ELF-1 (cell line): ENCODE measurements at places on chromosomes 16 and 17.

GRCh38 chr17:78132084-78132676 is 1.6 kb downstream of the TMC8 start:
- peak; percentile 57 for DNase-seq

- peak; percentile 30 for DNase-seq
Observed at GRCh38 chr17:30921544-30922196, at the start of gene ADAP2. Gene ADAP2, plus strand, starts transcription at chr17:30921945. Its CDS starts 70 bp downstream, at chr17:30922015.

GRCh38 chr17:47131761-47132160 is 57.3 kb downstream of the CDC27 start:
- no peak for DNase-seq

- no peak for DNase-seq
Observed at GRCh38 chr17:67136191-67137025, 92.1 kb downstream of the CACNG1 start.

- no peak for DNase-seq
Observed at GRCh38 chr17:67818110-67819002, 6.9 kb upstream of the BPTF start.

GRCh38 chr17:36856222-36856621 is 81.1 kb upstream of the LHX1 start:
- DNase-seq = no peak

- no peak for DNase-seq
Observed at GRCh38 chr16:57787519-57787905, 14.8 kb downstream of the KIFC3 start.

DNA sequence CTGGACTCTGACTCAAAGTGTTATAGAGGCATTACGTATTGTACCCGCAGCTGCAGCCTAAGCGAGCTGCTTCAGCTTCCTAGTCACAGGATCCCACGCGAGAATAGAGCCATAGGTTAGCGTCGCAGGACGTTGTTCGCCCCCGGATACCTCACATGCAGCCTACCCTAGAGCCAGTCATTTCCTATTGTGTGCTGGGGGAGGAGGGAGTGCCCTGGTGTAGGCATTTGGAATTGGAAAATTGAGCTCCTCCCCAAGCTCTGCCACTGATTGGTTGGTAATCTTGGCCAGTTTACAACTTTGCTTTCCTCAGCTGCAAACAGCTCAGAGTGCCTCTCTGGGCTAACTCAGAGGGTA is 530 bp downstream of the NAA60 start:
- DNase-seq = peak; percentile 58

GRCh38 chr17:41052566-41052965 is 2.5 kb downstream of the KRTAP2-2 start:
- no peak for DNase-seq

DNA sequence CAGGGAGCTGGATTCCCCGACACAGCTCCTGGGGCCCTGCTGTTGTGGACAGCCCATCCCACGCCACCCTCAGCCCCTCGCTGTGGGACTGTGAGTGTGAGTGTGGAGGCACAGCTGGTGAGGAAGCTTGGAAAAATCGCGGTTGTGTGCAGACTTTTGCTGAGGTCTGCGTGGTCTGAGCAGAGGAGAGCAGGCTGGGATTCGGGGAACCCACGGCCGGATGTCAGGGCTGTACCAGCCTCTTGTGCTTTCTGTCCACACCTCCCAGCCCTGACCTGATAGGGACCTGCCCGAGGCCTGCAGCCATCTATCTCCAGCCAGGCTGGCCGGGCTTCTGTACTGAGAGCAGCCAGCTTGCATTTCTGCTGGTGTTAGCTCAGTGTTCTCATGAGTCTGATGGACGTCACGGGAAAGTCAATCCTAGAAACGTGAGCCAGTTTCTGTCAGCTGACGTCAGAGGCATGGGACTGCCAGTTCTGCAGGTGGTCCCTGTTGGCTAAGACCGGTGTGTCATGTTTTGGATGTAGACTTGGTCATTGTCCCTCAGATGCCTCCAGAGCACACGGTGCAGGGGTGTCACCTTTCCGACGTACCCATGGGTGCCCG is 72.8 kb upstream of the ZNF750 start:
- DNase-seq = no peak

DNA sequence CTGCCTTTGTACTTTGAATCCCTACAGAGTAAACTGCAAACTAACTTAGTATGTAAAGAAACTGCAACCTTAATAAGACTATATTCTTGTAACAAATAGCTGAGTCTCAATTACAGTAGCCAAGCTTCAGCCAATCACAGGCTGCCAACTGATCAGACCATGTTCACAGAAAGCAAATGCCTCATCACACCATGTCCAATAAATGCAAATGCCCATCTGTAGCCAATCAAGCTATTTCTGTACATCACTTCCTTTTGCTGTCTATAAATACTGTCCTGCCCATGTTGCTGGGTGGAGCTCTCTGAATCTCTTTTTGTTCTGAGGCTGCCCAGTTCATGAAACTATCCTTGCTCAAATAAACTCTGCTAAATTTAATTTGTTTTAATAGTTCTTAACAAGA is 531.7 kb upstream of the TOM1L1 start:
- no peak for DNase-seq

GRCh38 chr17:15456496-15456895 is 10.9 kb downstream of the CDRT4 start:
- DNase-seq = no peak

GRCh38 chr16:8785408-8785807 is 12.0 kb downstream of the TMEM186 start:
- DNase-seq = no peak

DNA sequence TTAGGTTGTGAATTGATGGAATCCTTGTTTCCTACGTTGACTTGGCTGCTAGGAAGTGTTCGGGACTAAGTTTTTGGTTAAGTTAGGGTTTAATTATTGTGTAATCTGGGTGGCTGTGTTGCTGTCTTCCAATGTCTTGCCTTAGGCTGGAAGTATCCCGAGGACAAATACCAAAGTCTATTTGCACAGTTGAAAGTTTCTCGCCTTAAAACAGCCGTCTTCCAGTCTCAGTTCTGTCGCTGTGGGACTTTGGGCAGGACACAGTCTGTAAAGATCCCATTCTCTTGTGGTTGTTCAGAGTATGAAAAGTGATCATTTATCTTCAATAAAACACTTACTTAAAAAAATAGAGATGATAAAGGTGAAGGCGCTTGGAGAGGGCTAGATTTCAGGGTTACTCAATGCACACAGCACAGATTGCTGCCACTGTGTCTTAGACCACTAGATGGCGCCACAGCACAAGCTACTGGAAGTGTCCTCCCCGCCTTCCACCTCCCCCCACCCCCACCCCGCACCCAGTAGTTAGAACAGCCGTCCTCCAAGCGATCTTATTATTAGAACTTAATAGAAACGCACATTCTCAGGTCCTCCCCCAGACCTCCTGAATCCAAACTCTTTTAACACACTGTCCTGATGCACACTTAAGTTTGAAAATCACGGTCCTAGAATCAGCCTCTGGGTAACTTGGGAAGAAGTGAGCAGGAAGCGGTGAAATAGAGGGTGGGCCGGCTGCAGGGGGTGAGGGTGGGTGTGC is 45.8 kb downstream of the AKAP1 start:
- DNase-seq = peak; percentile 80

GRCh38 chr16:9874219-9874618 is 308.0 kb downstream of the GRIN2A start:
- DNase-seq = no peak

- peak; percentile 59 for DNase-seq
Observed at GRCh38 chr16:6684076-6684673, 648.5 kb upstream of the RBFOX1 start.

DNA sequence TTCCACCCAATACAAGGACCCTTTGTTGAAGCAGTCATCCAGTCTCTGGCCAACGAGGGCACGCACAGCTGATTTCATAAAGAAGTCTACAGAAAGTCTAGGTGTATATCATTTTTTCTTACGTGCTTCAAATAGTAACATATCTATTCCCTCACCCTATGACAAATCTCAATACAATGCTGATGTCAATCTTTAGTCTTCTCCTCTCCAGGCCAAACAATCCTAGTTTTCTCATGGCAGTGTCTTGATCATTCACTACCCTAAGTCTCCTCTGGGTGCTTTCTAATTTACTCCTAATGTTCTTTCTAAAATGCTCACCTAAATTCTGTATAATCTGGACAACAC is 92.6 kb downstream of the CACNG1 start:
- no peak for DNase-seq

- DNase-seq = no peak
Observed at GRCh38 chr17:3594976-3595375, 14.2 kb downstream of the TRPV1 start.

DNA sequence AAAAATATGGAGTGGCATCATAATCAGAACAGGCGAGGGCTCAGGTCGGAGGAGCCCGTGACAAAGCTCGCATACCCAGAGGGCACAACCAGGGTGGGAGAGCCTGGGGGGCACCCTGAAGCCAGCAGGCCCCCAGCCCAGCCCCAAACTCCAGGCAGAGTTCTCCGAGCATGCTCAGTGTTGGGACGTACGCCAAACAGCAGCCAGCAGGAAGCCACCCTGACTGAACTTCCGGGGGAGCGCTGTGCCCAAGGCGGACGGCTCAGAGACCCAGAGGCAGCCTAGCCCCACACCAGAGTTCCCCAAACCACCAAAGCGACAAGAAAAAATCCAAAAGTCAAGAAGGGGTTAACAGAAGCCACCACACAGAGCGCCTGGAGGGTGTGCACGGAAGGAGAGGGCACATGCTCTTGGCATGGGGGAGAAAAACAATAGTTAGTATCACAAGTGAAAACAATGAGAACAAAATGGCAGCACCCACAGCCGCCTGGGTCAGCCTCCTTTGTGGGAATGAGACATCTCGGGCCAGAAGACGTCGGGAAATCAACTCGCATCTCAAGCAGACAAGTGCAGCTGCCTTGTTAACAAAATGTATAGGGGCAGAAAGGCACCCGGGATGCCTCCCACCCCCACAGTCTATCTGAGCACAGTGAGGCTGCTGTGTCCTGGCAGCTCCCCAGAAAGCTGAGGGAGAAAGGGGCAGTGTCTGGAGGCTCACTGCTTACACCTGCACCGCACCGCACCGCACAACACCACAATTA is 11.9 kb downstream of the EXOC7 start:
- no peak for DNase-seq

GRCh38 chr16:10992797-10993196 is 48.4 kb downstream of the CLEC16A start:
- DNase-seq = peak; percentile 46

- DNase-seq = no peak
Observed at GRCh38 chr17:75094871-75095399, 7.2 kb downstream of the SLC16A5 start.

DNA sequence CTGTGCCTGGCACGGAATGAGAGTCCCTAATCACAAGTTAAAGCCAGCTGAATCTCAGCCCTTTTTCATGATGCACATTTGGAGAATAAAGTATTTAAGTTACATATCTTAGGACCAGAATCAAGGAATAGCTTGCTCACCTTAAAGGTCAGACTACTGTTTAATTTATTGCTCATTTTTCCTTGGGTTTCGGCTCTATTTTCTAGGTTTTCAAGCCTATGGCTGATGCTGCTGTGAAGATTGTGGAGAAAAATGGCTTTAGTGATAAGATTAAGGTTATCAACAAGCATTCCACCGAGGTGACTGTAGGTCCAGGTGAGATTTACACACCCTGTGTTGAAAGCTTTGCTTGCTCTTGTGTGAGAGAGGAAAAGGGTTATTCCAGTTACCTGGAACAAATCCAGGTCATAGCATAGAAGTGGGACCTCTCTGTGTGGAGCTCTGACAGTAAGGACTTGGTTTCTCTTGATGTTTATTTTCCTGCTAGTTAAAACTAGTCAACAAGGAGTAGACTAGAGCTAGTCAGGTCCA is 18.1 kb downstream of the PRMT7 start:
- DNase-seq = no peak

DNA sequence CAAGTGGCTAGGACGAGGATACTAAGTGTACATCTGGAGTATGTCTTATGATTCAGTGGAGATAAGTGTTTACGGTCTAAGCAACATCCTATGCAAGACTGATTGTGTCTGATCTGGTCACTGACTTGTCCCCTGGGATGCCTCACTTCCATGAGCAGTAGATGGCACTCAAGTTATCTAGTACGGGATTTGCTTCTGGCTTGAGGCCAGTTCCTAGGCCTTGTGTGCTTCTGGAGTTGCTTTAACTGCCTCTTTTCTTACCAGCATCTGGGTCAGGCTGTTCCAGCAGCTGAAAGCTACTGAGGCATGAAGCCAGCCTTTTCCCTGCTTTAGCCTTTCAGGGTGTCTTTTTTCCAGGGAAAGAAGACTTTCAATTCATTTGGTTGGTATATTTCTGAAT is 23.0 kb downstream of the SUPT6H start:
- no peak for DNase-seq

DNA sequence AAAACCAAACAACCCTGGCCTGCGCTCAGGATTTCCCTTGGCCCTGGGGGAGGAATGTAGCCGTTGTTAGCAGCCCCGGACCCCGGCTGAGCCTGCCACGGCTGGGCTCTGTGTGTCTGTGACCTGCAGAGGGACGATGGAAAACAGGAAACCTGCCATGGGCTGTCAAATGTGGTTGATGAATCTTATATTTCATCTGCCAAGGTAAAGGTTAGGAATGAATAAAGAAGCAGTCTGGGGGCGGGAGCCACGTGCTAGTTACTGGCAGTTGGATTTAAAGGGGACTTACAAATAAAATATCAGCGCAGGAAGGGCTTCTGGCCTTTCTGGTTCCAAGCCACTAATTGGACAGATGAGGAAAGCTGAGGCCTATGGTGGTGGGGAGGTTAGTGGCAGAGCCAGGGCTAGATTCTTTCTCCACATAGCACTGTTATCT is at the start of gene KRT23:
KRT23 (minus strand) TSS at position 263 of the 436 bp plus-strand sequence. CDS start 1,043 bp downstream, outside the sequence.
- DNase-seq = peak; percentile 82

DNA sequence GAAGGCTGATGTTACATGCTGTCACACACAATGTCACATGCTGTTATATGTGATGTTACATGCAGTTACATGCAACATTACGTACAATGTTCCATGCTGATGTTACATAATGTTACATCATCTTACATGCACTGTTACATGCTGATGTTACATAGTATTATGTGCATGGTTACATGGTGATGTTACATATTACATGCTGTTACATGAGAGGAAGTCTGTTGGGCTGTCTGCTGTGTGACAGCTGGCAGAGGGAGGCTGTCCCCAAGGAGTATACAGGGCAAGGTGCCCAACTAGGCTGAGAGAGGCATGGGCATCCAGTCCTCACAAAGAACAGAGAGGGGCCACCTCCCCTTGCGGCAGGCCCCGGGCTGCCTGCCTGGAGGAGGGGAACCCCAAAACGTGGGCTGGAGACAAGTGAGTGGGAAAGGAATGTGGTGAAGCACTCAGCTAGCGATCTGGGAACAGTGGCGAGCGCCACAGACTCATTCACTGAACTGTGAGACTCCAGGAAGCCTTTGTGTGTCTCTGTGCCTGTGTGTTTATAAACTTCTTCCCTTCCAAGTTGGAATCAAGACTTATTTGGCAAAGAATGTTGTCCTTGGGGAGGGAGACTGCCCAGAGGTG is 30.6 kb downstream of the TMEM92 start:
- DNase-seq = peak; percentile 18

GRCh38 chr16:25107466-25107792 is 4.1 kb upstream of the LCMT1 start:
- no peak for DNase-seq

DNA sequence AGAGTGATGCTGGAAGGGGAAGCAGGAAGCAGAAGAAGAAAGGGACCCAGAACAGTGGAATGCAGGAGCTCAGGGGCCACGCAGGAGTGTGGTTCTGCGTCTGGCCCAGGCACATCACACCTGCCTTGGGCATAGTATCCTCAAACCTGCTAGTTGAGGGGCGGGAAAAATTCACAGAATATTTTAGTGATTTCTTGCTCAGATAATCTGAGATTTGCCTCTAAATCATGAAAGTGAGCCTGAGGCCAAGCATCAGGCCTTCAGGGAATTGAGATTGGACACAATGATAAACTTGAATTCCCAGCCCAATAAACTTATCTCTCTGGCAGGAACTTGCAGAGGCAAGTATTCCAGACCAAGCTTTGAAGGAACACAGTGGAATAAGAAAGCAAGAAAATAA is 48.5 kb upstream of the CCL2 start:
- peak; percentile 23 for DNase-seq
